ENCODE measurements at places on chromosomes 2 and 18.

DNA sequence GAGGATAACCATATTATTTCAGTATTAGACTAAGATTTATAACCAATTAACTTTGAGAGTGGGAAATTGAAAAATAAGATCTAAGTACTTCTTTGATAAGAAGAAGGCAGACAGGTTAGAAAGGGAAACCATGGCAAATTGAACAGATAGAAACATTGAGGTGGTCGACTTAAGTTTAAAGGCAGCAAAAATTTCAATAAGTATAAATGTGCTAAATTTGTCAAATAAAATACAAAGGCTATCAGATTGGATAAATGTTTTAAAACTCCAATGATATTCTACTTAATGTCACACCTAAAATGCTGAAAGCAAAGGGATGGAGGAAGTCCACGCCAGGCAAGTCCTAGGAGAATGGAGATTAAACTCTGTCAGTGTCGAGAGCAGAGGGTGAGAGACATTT is 59.2 kb downstream of the TMEM18 start:
- DNase-seq: no peak

DNA sequence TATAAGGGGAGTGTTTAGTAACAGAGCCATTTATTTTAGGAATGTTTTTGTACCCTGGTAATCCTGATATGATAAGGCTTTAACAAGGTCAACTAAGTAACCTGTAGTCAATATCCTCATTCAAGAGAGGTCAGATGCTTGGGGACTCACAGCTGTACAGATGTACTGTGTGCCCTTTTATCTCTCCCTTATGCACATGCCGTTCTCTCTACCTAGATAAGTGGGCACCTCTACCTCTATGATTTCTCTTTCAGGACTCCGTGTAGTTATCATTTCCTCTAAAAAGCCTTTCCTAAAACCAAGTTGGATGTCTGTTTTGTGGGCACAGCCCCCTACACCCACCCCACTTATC is 132.4 kb downstream of the BCL2 start:
- DNase-seq: no peak

DNA sequence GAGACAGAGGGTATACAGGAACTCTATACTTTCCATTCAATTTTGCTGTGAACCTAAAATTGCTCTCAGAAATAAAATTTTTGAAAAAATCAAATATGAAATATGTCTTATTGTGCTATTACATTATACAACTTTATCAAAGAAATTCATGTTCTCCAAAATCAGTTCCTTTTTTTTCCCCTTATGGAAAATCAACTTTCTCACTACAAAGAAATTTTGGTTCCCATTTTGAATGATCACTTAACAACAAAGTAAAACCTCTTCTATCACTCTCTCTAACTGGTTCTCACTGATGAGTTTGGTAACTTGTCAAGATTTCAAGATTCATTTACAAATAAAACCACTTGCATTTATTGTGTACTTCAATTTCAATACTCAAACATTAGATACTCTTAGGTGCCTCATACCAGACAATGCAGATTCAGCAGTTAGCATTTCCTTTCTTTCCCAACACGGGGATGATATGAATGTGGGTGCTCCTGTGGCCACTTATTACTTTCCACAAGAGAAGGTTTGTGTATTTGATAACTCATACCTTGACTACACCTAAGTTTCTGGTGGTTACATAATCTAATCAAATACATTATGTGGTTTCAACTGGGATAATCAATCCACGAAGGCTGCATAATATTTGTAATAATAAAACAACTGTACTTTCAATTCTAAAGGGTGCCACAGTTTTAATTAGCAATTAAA is 6.4 kb downstream of the PSME4 start:
- no peak for DNase-seq

- no peak for DNase-seq
Observed at GRCh38 chr2:19301706-19302105, 56.7 kb downstream of the OSR1 start.

- no peak for DNase-seq
Observed at GRCh38 chr2:54879032-54879431, 155.6 kb downstream of the EML6 start.

DNA sequence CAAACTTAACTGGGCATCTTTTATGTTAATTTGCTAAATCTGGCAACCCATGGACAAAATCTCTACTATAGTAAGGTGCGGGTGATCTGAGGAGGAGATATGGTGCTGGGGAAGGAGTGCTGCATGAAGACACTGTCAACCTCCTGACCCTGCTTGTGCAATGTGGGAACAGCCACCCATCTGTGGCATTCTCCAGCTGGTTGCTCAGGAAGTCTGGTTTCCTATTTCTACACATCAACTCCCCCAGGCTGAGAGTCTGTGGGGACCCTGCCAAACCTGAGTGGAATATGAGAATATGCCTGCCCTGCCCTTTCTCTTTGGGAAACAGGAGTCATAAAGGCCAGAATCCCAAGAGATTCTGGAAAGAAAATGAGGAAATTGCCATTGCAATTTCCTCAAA is 60.1 kb upstream of the PAX3 start:
- DNase-seq: no peak
